Astrocyte (in vitro differentiated cells and primary cell): ENCODE measurements at places on chromosomes 6 and 20. TPM values are rescaled to one million over a fixed set of nuclear protein-coding genes. Genes with fewer than 3 reads are reported as not detected.

DNA sequence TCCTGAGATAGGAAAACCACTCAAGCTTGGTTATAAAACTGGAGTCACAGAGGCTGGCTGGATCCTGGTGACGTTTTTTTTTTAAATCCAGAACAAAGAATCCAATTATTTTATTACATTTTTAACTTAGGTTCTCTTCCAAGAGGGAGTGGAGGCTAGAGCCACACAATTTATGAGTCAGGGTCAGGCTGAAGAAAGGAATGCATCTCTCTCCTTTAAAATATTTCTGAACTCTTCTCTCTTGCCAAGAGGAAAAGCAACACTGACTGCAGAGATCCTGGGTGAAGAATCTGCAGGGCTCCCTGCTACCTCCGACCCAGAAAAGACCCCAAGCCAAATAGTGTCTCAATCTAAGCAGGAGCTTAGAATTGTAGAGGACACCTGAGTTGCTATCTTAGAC is 88.5 kb upstream of the SSTR4 start:
- no peak for DNase-seq

GRCh38 chr6:21219856-21220255 is 373.7 kb upstream of the SOX4 start:
- DNase-seq, result no peak

- DNase-seq, result peak; percentile 74
Observed at GRCh38 chr20:10125757-10126156, 91.0 kb downstream of the ANKEF1 start.

DNA sequence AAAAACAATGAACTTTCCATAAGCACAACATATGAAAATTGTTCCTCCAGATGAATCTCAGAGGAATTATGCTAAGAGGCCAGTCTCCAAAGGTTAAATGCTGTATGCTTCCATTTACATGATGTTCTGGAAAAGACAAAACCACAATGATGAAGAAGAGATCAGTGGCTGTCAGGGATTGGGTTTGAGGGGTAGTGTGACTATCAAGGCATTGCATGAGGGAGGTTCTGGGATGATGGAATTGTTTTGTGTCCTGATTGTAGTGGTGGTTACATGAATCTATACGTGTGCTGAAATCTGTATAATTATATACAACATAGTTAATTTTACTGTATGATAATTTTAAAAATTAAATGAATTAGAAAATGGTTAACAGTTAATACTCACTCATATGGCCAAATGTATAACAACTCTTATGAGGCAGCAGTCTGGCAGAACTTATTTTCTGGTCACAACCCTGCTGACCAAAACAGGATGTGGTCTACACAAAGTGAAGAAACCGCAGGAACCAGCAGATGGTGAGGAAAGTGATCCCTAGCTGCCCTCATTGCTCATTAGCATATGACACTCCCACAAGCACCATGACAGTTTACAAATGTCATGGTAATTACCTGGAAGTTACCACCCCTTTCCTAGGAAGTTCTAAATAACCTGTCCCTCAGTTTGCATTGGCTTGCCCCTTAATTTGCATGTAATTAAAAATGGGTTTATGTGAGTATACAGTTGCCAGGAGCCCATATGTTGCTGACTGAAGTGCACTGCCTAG is 31.9 kb downstream of the NSFL1C start:
- peak; percentile 90 for DNase-seq

- DNase-seq, result no peak
Observed at GRCh38 chr6:137879299-137879698, 12.2 kb downstream of the TNFAIP3 start.

GRCh38 chr6:106510090-106510970 is 119.0 kb downstream of the RTN4IP1 start:
- DNase-seq, result no peak

DNA sequence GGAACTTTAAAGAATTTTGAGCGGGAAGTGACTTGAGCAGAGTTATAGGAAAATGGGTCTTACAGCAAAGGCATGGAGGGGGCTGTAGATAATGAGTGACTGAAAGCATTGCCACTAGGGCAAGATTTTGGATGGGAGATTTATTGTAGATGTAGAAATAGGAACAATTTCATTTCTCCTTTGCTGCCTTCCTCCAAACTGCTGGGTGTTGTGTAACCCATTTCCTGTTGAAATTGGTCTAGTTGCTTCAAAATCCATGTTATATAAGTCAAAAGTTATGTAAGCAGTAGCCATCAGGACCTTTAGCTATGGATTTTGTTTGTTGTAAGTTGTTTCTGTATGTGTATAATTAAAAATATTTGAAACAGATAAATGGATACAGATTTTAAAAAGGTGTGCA is 11.1 kb downstream of the YWHAB start:
- no peak for DNase-seq

DNA sequence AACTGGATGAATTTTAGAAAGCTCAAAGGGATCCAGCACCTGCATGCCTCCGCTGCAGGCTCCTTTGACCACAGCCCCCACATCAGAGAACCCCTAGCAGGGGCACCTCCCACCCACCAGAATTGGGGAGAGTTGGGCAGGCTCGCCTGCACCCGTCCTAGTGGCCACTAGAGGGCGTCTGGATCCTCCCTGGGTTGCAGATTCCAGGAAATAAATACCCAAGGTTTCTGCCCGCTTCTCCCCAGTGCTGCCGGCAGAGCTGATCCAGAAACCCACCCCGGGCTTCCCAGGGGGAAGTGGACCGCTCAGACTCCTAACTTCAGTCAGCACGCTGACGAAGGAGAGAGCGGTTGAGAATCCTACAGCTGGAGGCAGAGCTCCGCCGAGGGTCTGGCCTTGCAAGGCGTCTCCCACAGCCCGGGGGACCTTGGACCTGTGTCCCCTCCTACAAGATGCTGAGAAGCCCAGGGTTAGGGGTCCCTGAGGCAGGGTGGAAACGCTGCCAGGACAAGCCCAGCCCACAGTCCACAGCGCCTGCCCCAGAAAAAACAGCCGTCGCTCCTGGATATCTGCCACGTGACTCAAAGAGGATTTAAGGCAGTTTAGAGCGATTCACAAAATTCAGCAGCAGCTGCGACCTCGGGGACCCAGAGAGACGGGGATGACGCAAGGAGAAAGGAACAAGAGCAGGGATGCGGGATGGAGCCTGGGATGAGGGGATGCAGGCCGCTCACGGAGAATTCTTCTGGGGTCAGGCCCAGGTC is 32.6 kb upstream of the PHACTR3 start:
- DNase-seq, result no peak

TP53TG5 gene
- total RNA-seq, result not detected in 2 replicates

SPTLC3 gene
- total RNA-seq, result 5.6 and 5.7 TPM in 2 replicates

FAM209B gene
- total RNA-seq, result 0.60 TPM in 1 of 2 replicates, not detected in the other

SYNDIG1 gene
- total RNA-seq, result 5.7 and 8.7 TPM in 2 replicates

E2F1 gene
- 1.6 and 2.3 TPM in 2 replicates for total RNA-seq
